ENCODE measurements at places on chromosomes 2 and 18.
A peak's percentile ranks its signal among the peaks of the same experiment; 100 is the strongest.

- DNase-seq: no peak
Observed at GRCh38 chr2:100882645-100883613, 63.0 kb downstream of the NPAS2 start.

- no peak for DNase-seq
Observed at GRCh38 chr2:47656715-47657600, 126.0 kb upstream of the MSH6 start.

DNA sequence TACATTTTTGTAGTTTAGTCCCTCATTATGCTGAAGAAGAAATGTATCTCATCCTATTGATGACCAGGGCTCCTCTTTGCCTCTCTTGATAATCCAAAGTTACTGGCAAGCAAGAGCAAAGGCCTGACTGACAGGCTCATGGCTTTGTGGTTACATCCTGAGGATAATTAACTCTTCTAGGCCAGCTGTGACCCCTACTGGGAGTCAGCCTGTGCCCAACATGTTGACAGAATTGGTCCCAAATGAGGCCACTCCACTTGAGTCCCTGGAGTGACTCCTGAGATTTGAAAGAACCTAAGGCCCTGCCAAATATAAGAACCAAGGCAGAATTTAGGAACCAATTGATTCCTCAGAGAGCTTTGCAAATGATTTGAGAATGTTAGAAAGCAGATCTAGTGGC is 973.8 kb upstream of the CELF4 start:
- DNase-seq: no peak

DNA sequence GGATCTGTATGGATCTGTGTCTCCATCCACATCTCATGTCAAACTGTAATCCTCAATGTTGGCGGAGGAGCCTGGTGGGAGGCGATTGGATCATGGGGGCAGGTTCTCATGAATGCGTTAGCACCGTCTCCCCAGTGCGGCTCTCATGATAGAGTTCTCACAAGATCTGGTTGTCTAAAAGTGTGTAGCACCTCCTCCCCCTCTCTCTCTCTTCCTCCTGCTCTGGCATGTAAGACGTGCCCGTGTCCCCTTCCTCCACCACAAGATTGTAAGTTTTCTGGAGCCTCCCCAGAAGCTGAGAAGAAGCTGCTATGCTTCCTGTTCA is 55.0 kb upstream of the ROCK2 start:
- DNase-seq: no peak

GRCh38 chr2:217906798-217907197 is 96.0 kb downstream of the TNS1 start:
- no peak for DNase-seq

GRCh38 chr18:4130734-4131719 is 324.1 kb downstream of the DLGAP1 start:
- DNase-seq: no peak

GRCh38 chr2:193523662-193524061 is 1328.9 kb upstream of the TMEFF2 start:
- no peak for DNase-seq

GRCh38 chr2:69211048-69211447 is 176.0 kb downstream of the GFPT1 start:
- no peak for DNase-seq

GRCh38 chr2:109422758-109423500 is 190.8 kb downstream of the SEPTIN10 start:
- no peak for DNase-seq

- no peak for DNase-seq
Observed at GRCh38 chr2:170820757-170821530, 4.3 kb downstream of the GAD1 start.

GRCh38 chr2:236875906-236876505 is 209.7 kb upstream of the COPS8 start:
- no peak for DNase-seq

DNA sequence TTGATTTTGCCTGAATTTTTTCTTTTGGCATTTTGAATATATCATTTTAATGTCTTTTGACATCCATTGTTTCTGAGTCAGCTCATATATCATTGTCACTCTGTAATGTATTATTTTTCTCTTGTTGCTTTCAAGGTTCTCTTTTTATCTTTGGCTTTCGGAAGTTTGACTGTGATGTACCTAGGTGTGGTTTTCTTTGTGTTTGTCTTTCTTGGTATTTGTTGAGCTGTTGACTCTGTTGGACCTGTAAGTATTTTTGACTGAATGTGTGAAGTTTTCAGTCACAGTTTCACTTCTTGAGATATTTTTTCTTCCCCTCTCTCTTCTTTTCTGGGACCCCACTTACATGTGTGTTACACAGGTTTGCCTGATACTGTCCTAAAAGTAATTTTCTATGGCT is 24.9 kb upstream of the DRC1 start:
- no peak for DNase-seq

DNA sequence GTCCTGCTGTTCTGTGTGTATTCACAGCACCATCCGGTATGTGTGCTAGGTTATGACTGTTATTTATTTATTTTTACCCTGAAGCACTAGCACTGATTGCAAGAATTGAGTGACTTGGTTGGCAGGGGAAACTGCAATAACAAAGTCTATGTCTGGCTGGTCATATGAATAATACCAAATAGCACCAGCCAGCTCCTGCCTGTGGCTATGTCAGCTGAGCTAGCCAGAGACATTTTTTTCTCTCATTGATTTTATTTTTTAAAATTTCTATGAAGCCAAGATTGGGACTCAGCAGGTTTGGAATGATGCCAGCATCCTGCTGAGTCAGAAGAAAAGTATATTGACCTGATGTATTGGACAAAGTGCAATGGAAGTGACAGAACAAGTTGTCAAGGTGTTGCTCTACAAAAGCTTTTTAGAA is 188.5 kb upstream of the CDH2 start:
- no peak for DNase-seq

DNA sequence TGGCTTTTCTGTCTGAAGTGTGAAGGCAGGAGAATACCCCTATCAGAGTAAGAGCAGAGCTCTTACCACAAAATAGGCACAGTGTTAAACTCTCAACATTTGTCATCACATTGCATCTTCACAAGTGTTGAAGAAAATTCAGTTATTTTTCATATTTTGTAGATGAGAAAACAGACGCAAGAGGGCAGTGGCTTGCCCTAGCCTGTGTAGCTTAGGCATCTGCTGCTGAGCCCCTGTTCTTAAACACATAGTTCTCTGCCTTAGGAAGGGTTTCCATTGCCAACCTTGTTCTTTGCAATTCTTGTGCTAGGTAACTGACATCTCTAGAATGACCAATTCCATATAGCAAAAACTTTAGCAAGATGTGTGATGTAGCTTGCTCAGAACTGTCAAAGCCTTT is 112.7 kb upstream of the RMDN2 start:
- no peak for DNase-seq

DNA sequence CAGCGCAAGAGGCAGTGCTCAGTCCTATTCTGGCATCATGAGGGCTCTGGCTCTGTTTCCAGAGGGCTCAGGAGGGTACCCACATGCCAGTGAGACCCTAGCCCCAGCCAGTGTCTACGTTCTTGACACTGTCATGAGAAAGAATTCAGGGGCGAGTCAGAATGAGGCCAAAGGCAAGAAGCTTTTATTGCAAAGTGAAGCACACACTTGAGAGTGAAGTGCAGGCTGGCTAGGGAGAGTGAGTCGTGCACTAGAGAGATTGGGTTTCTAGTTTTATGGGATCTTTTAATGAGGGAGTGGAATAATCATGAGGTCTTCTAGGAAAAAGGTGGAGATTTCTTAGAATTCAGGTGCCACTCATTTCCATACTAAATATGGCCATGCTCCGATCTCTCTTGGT is 164.1 kb downstream of the DCDC2C start:
- peak; percentile 50 for DNase-seq

DNA sequence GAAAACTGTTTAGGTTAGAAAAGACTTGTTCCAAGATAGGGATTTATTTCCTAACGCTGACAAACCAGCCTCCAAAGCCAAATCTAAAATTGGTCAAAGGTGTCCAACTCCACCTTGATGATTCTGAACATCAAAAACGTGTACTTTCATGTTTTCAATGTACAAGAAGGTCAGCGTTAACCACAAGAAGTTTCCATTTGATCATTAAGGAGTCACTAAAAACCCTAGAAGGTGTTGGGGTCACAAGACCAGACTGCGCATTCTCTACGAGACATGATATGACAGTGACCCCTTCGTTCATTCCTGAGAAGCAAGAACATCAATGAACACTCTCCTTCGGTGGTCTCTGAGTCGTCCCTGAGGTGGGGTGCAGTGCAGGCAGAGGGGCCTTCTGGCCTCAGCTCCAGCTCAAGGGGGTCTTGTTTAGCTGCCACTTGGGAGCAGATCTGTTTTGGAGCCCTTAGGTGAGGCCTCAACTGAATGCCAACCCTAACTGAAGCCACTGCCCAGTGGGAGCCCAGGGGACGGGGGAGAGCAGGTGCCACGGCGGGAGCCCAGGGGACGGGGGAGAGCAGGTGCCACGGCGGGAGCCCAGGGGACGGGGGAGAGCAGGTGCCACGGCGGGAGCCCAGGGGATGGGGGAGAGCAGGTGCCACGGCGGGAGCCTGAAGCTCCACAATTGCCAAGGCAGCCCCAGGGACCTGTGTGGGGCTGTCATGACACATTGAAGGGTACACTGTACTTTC is 55.2 kb downstream of the PARD6G start:
- DNase-seq: no peak

- DNase-seq: peak; percentile 78
Observed at GRCh38 chr2:158580760-158581159, 124.0 kb downstream of the PKP4 start.

GRCh38 chr2:237487496-237487895 is 445 bp downstream of the MLPH start:
- DNase-seq: no peak

DNA sequence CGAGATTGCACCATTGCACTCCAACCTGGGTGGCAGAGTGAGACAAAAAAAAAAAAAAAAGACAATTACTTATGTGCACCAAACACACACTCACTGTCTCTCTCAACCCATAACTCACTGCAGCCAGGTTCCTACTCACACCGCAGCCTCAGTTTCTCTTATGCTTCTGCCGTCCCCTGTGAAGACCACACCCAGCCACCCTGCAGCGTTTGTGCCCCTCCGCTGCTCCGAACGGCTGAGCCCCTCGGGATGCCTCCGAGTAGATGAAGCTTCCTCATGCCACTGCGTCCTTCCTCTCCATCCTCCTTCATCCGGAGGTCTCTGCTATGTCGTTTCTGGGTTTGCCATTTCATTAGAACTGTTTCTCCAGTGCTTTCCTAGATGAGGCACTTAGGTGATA is 160.1 kb downstream of the TWIST2 start:
- DNase-seq: no peak
